Nucleus accumbens (tissue), 56 donors: ENCODE measurements at places on chromosomes 2 and 18.

GRCh38 chr2:12269041-12269972 is 447.4 kb upstream of the TRIB2 start:
- DNase-seq, result no peak

- no peak for DNase-seq
Measured at GRCh38 chr2:147851244-147851930, 6.6 kb downstream of the ACVR2A start.

- DNase-seq, result no peak
Measured at GRCh38 chr2:52220393-52220792, 1188.5 kb upstream of the NRXN1 start.

DNA sequence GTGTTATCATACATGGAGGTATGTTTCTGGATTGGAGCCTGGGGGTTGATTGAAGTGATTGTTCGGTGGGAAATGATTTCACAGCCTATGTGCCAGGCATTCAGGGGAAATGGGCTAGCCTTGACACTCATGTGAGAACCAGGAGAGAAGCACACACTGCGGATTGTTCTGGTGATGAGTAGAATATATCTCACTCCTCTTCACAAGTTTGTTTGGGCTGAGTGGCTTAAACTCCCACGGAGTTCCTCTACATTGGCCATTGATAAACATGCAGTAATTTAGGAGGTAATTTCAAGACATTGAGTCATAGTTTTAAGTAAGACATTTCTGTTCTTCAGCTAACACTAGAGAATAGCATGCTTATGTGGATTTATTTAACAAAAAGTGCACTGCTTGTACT is 498.9 kb upstream of the NETO1 start:
- DNase-seq, result no peak

GRCh38 chr2:15636972-15637785 is 45.5 kb downstream of the DDX1 start:
- peak; percentile 69 for DNase-seq

DNA sequence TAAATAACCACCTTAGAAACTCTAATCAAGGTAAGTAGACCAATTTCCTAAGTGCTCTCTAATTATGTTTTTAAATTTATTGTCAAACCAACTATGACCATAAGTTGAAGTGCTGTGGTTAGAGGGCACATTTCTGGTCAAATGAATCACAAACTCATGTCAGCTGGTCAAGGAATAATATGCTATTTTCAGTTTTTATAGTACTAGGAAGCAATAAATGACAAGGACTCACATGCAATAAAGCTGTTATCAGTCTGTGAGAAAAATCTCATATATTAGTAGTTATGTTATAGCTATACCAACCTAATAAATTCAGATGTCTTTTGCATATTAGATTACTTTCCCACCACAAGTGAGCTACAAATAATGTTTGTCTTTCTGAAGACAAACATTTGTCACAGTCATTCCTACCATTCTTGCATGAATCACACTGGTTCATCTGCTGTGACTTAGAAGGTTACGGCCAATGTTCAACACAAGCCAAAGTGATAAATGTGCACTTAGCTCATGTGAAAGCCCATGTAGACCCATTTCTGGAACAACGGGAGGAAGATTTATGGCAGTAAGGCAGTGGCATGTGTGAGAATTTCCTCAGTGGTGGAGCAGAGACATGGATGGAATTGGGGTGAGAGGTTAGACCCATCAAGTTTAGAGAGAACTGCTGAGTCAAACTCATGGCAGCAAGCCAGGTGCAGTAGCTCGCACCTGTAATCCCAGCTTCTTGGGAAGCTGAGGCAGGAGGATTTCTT is 27.4 kb upstream of the CCNYL1 start:
- DNase-seq, result no peak

GRCh38 chr2:39164089-39164488 is 43.2 kb upstream of the SOS1 start:
- no peak for DNase-seq
